Naive thymus-derived CD8-positive, alpha-beta T cell (primary cell): ENCODE measurements at places on chromosomes 2 and 18. TPM values are rescaled to one million over a fixed set of nuclear protein-coding genes. Genes with fewer than 3 reads are reported as not detected.

Gene IRS1
- total RNA-seq, result 14.0 TPM

Gene MDH1B
- total RNA-seq, result 0.30 TPM

Gene RAPGEF4
- total RNA-seq, result 1.2 TPM

Gene ADD2
- 9.3 TPM for total RNA-seq
